Hematopoietic multipotent progenitor cell treated with erythropoietin and hydrocortisone succinate and interleukin-3 and kit ligand, for 4 days (in vitro differentiated cells): ENCODE measurements at places on chromosomes 1 and 21.

- no peak for DNase-seq
These were observed 346.2 kb upstream of the SNX7 start for GRCh38 chr1:98315309-98315708.

- peak; percentile 79 for DNase-seq
These were observed 26.1 kb downstream of the ATP5PF start for GRCh38 chr21:25708467-25709065.

GRCh38 chr1:76465030-76465429, 390.5 kb downstream of the ST6GALNAC3 start:
- no peak for DNase-seq

- DNase-seq: peak; percentile 71
These were observed 345.7 kb upstream of the RUNX1 start for GRCh38 chr21:35394634-35395369.

DNA sequence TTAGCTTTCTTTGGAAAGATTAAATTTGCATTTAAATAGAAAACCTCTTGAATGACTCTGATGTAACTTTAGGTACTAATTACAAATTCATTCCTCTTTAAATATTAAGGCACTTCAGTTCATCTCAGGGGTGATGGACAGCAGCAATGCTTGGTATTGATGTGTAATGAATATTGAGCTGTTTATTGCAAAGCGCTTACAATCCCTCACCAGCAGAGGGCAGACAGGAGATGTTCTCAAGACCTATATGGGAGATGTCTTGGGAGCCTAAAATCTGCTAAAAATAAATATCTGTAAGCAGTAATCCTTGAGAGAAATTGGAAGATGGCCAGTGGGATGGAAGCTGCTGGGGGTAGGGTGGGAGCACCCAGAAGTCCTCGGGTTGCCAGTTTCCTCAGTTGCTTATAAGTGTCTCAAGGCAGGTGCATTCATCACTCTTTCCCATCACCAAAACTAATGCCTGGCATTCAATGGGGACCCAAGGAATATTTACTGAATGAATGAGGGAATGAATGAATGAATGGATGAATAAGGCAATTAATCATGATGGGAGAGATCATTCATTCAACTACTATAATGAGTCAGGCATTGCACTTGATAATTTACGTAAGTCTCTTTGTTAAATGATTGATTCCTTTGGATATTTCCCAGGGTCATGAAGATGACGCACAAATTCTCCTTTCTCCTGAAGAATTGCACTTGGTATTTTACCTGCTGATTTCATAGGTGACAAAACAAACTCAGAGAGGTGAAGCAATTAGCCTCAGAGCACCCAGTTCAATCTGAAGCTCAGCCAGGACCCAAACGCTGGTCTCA, 2.3 kb downstream of the KLHDC8A start:
- peak; percentile 84 for DNase-seq

GRCh38 chr21:39073063-39073462, 110.2 kb downstream of the PSMG1 start:
- DNase-seq: no peak

GRCh38 chr1:91912266-91912665, 26.3 kb upstream of the TGFBR3 start:
- no peak for DNase-seq

- DNase-seq: no peak
These were observed 39.6 kb downstream of the MAP10 start for GRCh38 chr1:232844791-232845190.
